NCI-H446 (cell line): ENCODE measurements at places on chromosomes 11 and 22.

DNA sequence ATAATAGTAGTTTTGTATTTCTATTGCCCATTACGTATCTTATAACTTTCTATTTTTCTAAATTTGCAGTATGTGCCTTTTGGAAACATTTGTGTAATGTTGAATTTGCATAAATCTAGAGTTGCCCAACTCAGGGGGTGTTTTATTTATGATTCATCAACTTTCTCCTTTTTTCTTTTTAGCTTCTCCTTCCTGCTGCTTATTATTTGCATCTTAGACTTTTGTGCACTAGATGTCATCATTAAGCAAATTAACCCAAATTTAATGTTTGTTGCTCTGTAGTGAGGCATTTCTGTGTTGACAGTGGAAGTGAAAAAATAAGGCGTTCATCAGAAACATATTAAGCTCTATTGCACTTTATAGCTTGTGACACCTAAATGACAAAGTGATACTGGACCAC is 56.2 kb upstream of the ZBED5 start:
- DNase-seq = no peak

DNA sequence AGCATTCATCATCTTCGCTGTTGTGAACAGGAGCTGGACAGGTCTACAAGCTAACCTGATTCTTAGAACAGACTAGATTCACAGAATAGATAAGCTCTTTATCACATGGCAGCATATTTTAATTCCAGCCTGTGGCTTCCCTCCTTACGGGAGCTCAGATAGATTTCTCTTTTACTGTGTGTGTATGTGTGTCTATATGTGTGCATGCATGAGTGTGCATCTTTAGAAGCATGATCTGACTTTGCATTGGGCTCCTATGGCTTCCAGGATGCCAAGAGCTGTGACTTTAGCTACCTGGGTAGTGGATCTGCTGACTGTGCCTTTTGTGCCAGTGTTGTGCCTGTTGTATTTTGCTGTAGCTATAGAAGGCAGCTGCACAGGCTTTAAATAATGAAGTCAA is 44.3 kb downstream of the ZNRF3 start:
- DNase-seq = no peak

GRCh38 chr11:96337541-96338431 is 5.2 kb downstream of the MAML2 start:
- no peak for DNase-seq

DNA sequence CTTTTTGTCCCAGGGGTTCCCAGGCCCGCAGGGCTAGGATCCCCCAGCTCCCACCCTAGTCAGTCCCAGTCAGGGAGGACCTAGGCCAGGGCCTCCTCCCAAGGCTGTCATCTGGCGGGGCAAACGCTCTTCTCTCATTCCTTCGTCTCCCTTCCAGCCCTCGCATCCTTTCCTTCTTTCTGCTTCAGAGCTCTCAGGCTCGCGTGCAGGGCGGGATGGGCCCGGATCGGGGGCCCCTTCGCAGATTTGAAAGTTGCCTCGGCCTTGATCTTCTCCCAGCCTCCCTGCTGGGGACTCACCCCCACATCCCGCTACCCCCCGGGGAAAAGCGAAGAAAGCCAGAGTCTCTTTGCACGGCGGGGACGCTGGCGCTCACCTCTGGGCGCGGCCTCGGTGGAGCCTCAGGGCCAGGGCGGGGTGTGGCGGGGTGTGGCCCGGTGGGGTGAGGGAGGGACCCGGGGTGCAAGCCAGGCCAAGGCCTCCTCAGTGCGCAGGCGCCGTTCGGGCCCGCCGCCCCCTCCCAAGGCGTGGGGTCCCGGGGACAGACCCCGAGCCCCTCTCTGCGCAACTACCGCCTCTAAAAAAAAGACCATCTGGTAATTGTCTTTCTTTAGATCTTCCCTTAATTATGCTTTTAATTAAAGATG is 14.8 kb upstream of the PAX6 start:
- no peak for DNase-seq
